Activated T-helper 2 cell treated with anti-CD3 and anti-CD28 coated beads, Interferon-gamma antibody, Interleukin-2, Interleukin-4, amounts not matched to agents 10 μg/mL and 5 μg/mL and 100 μg/mL, durations not matched to agents 14 hours and 24 hours and 36 hours (primary cell): ENCODE measurements at places on chromosomes 3 and 15.

DNA sequence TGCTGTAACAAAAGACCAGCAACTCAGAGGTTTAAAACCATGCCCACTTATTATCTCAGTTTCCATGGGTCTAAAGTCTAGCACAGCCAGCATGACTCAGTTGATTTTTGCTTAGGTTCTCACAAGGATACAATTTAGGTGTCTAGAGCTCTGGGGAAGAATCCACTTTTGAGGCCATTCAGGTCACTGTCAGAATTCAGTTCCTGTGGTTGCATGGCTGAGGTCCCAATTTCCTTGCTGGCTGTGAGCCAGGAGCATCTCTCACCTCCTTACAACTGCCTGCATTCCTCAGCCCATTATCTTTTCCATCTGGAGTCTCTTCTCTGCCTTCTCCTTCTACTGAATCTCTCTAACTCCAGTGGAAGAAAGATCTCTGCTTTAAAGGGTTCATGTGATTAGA is 240.5 kb upstream of the CFAP20DC start:
- no peak for DNase-seq

DNA sequence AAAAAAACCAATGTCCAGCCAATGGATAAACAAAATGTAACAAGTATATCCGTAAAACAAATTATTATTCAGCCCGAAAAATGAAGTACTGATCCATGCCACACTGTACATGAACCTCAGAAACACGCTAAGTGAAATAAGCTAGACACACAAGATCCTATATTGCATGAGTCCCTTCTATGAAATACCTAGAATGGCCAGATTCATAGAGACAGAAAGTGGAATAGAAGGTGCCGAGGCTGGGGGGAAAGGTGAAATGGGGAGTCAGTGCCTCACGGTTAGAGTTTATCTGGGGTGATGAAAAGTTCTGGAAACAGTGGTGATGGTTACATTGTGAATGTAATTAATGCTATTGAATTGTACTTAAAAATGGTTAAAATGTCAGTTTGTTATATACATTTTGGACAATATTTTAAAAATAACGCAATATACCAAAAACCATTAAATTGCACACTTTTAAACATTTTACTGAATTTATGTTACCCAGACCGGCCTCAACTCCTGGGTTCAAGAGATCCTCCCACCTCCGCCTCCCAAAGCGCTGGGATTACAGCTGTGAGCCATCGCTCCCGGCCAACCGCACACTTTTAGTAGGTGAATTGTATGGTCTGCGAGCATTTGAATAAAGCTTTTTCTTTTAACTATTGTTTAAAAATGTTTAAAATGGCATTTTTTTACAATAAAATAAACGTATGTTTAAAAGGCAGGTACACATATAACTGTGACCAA is 2.1 kb downstream of the RNF168 start:
- no peak for DNase-seq

DNA sequence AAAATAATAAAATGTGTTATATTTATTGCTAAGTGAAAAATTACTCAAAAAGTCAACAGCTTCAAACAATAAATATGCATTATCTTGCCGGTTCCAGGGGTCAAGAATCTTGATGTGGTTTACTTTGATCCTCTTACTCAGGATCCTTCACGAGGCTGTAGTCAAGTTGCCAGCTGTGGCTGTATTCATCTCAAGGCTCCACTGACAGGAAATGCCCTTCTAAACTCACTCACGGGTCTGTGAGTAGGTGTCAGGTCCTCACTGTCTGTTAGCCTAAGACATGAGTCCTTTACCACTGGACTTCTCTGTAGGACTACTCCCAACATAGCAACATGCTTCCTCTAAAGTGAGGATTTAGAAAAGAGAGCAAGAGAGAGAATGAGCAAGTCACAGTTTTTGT is 983.0 kb downstream of the SI start:
- no peak for DNase-seq

GRCh38 chr15:68298336-68298735 is 20.8 kb downstream of the FEM1B start:
- DNase-seq = no peak

DNA sequence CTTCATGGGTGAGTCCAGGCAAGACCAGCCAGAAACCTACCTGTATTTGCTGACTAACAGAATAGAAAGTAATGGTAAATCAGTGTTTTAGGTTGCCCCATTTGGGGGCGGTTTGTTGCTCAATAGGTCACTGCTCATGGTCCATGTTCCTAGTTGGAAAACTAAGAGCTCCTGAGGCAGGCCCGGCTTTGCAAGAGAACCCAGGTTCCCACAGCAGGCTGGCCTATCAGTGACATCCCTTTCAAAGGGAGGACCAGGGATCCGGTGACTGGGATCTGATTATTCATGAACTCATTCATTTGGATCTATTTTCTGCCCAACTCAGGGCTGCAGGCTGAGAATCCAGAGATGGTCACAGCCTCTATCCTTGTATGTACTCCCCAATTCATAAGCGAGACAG is 163.9 kb downstream of the WNT7A start:
- no peak for DNase-seq

GRCh38 chr3:107662124-107662507 is 139.4 kb downstream of the BBX start:
- DNase-seq = no peak

DNA sequence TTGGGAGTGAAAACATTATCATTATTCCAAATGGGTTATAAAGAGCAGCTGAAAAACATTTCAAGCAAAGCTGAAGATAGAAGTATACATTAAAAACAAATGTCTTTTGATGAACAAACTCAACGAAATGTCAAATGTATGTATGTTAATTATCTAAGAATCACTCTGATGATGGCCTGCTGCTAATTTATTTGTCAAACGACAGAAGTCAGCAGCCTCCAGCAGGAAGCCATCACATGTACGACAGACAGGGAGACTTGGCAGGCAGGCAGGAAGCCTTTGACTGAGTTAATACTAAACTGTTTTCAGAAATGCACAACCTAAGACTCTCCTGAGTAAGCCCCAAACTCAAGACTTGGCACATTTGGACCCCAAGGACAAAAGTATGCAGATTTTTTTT is 491.1 kb downstream of the ZNF385D start:
- no peak for DNase-seq

DNA sequence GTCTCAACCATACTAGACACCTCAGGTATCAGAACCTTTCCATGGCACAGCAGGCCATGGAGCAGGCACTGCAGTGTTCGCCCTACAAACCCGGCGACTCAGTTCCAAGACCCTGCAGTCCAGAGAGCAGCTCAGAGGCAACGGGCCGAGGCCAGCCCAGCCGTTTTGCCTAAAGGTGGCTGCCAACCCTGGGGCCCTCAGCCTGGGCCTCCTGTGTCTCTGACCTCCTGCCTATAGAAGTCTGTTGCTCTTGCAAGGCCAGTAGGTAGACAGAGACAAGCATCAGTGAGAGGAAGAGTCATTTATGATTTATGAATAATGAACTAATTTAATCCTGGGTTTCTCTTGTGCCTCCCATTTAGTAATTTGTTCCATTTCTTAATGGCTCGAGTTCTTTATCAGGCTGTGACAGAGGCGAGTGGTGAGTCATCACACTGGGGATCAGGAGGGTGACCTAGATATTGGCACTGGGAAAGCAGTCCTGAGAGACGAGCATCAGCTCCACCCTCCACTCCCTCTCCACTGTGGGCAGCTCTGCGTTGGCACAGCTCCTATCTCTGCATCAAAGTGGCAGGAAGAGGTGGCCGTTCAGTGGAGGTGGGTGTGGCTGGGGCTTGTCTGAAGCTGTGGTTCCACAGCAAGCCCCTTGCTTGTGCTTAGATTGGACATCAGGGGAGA is 79.8 kb downstream of the ABHD5 start:
- no peak for DNase-seq

DNA sequence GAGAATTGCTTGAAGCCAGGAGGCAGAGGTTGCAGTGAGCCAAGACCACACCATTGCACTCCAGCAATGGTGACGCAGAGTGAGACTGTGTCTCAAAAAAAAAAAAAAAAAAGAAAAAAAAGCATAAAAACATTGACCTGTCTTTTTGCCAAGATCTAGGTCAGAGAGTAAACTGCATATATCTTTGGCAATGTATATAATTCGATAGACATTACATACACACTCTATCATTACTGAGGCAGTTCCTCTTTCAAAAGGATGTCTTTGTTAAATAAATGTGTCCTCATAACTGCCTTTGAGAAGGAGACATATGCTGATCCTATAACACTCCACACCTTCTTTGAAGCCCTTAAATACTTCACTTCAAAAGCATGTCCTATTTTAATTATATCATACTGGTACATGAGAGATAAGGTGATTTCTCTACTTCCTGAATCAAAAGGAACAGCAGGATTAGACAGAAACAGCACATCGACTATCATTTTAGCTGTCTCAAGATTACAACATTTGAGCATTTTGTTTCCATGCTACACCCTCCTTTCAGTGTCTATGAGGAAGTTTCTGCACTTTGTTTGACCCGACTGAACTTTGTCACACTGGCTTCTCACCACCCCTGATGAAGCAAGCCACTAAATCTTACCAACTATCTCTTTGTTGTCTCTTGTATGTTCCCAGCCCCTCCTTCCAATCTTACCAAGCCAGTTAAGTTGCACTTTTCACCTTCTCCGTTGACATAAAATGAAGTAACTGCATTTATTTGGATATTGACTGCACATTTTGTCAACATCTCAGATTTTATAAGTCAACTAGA is 335.8 kb downstream of the MECOM start:
- no peak for DNase-seq

GRCh38 chr15:41746802-41747201 is 27.5 kb upstream of the MAPKBP1 start:
- no peak for DNase-seq

DNA sequence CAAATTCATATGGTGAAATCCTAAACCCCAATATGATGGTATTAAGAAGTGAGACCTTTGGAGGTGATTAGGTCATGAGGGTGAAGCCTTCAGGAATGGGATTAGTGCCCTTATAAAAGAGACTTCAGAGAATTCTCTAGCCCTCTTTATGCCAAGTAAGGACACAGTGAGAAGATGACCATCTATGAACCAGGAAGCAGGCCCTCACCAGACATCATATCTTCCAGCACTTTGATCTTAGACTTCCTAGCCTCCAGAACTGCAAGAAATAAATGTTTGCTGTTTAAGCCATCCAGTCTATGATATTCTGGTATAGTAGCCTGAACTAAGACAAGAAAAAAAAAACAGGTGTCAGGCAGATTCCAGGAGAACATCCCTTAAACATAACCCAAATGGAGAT is 45.9 kb upstream of the AP4E1 start:
- no peak for DNase-seq

- no peak for DNase-seq
These were observed 9.5 kb downstream of the DUSP7 start for GRCh38 chr3:52046902-52047239.

GRCh38 chr3:8319935-8320634 is 181.5 kb upstream of the LMCD1 start:
- no peak for DNase-seq

DNA sequence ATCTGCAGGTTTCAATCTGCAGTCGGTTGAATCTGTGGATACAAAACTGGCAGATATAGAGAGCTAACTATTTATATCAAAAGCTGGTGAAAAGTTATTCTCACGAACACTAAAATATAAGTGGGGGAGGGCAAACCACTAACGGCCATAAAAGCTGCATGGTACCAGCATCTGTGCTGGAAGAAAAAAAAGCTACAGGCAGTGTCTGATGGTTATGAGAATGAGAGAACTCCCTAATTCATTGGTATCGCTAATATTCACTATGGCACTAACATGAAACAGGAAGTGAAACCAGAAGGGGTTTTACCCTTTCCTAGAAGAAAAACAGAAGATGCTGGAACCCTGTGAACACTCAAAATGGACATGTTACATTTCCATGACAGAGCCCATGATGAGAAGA is 15.9 kb downstream of the CEP70 start:
- DNase-seq = no peak

GRCh38 chr3:198106265-198106664 is 146.2 kb downstream of the LMLN start:
- DNase-seq = no peak

DNA sequence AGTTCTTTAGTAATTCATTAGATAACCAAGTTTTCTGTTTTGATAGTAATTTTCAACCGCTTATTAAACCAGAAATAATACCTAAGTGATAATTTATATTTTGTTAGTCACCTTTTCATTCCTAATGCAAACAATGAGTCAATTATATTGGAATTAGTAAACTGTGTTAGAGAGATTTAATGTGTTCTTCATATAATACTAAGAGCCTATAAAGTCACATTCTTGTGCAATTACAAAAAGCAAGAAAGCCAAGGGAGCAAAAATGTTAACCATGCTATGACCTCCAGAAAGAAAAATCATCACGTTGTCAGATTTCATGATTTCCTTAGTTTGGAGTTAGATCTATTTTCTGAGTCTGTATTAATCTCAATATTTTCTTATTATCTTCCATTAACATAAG is 108.8 kb upstream of the SAMMSON start:
- no peak for DNase-seq

GRCh38 chr3:126646674-126647073 is 8.2 kb downstream of the TXNRD3 start:
- no peak for DNase-seq

DNA sequence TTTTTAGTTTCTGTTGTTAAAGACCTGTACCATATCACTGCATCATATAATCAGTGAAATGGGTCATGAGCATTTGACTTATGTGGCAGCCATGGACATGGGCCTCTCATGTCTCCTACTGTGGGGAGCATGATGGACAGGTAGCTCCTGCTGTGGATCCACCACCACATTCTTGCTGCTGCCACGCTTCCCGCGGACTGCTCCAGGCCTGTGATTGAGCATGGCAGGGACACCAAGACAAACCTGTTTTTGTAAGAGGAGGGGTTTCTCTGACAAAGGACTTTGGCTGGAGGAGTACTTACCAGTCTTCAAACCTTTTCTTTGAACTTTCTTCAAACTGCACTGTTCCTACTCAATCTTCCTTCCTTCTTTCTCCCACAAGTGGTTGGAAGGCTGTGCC is 17.9 kb upstream of the P2RY14 start:
- no peak for DNase-seq

DNA sequence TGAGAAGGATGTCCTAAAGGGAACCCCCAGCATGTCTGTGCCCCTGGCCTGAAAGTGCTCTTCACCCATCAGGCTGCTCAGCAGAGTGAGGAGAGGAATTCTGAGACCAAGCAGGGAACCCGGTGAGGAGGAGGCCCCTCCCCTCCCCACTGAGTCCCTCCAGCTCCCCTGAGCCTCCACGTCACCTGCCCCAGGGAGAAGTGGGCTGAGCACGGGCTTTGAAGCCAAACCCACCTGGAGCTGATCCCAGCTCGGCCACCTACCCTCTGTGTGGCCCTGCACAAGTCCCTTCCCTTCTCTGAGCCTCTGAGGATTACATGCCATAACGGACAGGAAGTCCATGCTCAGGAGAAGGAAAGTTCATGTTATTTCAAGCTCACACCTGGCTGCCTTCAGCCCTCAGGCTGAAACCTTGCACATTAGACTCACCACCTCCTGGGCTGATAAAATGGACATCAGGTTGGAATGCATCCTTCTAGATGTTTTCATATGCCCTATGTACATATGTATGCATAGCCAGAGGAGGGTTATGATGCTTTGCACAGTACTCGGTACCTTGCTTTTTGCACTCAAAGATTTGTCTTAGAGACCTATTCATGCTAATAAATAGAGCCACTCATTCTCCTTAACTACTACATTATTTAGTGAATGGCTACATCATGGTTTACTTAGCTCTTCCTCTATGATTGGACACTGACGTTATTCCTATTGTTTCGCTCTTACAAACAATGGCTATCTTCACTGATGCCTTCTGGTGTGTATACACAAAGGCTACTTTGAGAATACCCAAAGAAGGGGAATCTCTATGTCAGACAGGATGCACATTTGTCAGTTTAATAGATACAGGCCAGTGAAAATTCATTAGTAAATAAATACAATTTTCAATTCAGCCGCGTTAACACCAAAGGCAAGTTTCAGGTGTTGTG is 31.6 kb upstream of the GATA2 start:
- no peak for DNase-seq

- no peak for DNase-seq
These were observed 33.6 kb downstream of the USF3 start for GRCh38 chr3:113662824-113663223.
